Left ventricle myocardium inferior (tissue), 1 donor: ENCODE measurements at places on chromosomes 6 and 20. TPM values are rescaled to one million over a fixed set of nuclear protein-coding genes. Genes with fewer than 3 reads are reported as not detected.

- H3K27ac ChIP-seq = no peak overlapping the region
- H3K36me3 ChIP-seq = no peaks in the 10 kb centered on the region
- no peak overlapping the region for H3K4me3 ChIP-seq
Measured at GRCh38 chr6:43291708-43292107, 6.4 kb upstream of the SLC22A7 start.

GRCh38 chr20:10318291-10319024 is 99.8 kb downstream of the SNAP25 start:
- H3K27ac ChIP-seq = no peak overlapping the region
- H3K36me3 ChIP-seq = no peaks in the 10 kb centered on the region
- H3K4me1 ChIP-seq = peaks cover 12% of the 10 kb centered on the region
- peaks cover 27% of the 10 kb centered on the region for H3K27me3 ChIP-seq
- H3K4me3 ChIP-seq = no peak overlapping the region

- DNase-seq = no peak
- H3K4me3 ChIP-seq = no peak overlapping the region
- H3K36me3 ChIP-seq = no peaks in the 10 kb centered on the region
Measured at GRCh38 chr6:87829622-87830121, 127.6 kb upstream of the AKIRIN2 start.

The C20orf204 gene
- total RNA-seq = 0.55 TPM

GRCh38 chr6:106916891-106917290 is 57.6 kb downstream of the CD24 start:
- no peaks in the 10 kb centered on the region for H3K4me1 ChIP-seq
- no peak overlapping the region for H3K4me3 ChIP-seq
- no peak for DNase-seq
- H3K27me3 ChIP-seq = peaks cover 10% of the 10 kb centered on the region
- no peaks in the 10 kb centered on the region for H3K36me3 ChIP-seq

DNA sequence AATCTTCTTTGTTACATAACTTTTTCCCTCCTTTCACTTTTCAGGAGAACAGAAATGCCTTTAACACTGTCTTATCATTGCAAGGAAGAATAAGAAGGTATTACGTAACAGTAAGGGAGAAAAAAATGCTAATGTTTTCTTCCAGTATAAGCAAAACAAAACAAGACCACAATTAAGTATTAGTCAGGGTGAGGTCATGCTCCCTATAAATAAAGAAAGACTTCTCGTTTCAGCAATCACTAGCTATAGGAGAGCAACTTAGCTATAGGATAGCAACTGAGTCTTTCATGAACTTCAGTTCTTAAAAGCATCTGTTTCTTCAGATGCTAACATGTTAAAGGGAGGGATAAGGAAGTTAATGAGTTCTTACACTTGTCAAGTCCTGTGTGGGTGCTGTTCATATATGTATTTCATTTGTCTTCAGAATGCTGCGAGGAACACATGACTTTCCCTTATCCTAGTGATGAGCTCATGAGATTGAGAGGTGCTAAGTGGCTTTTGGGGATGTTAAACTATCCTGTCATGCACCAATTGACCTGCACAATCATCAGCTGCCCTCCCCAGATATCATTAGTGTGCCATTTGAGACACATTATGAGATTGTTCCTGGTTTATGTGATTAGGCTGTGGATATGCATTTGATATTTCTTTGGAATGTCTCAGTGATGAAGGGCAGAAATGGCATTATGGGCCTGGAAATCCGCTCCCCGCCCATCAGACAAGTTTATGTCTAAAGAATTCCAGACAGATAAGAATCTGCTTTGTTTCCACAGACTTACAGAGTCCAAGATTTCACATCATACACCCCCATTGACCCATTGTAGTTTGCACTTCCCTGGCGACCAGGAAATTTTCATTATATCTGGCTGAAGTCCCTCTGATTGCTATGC is 37.5 kb downstream of the LAMA4 start:
- peaks cover 31% of the 10 kb centered on the region for H3K36me3 ChIP-seq
- H3K27me3 ChIP-seq = no peaks in the 10 kb centered on the region
- peaks cover 90% of the 10 kb centered on the region for H3K4me1 ChIP-seq
- peak overlapping the region; percentile 89 for H3K27ac ChIP-seq

GRCh38 chr6:85185977-85186376 is 263.9 kb upstream of the NT5E start:
- DNase-seq = no peak
- no peaks in the 10 kb centered on the region for H3K36me3 ChIP-seq
- no peaks in the 10 kb centered on the region for H3K4me1 ChIP-seq
- no peak overlapping the region for H3K4me3 ChIP-seq

GRCh38 chr6:89501753-89502152 is 68.8 kb downstream of the ANKRD6 start:
- H3K4me3 ChIP-seq = no peak overlapping the region
- no peaks in the 10 kb centered on the region for H3K27me3 ChIP-seq
- no peaks in the 10 kb centered on the region for H3K4me1 ChIP-seq
- H3K36me3 ChIP-seq = no peaks in the 10 kb centered on the region
